ENCODE measurements at places on chromosomes 4 and X.

DNA sequence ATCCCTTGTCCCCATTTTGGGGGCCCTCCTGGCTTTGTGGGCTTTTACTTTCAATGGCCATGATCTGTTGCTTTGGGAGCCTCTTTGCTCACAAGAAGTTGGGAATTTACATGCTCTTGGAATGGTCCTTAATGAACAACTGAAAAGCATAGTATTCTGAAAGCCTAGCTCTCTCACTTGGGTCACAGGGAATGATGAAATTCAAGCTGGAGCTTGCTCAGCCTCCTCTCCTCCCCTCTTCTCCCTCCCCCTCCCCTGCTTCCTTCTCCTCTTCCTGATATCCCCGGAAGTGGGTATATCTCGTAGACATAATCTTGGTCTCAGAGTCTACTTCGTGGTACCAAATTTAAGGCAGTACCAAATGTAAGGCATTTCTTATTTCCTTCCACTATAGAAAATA lies 400.6 kb upstream of the NR3C2 start:
- DNase-seq = no peak

- no peak for DNase-seq
These were observed 51.5 kb upstream of the PRPS1 start for GRCh38 chrX:107576841-107577240.

DNA sequence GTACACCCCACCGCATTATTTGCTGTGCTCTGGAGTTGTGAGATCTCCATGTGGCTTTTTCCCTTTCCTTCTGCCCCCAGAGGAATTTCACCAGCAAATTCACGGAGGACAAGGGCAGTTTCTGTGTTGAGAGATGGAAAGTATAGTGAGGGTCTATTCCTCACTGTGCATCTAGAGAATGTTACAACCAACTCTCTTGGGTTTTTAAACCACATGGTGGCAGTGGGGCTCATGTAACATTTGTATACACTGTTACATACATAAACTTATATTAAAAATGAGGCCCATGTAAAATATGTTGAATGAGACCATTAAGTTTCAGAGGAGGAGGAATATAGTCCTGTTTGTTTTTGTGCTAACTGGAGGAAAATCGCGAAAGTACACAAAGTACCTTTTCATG lies 909 bp upstream of the PRKG2 start:
- DNase-seq = peak; percentile 3

DNA sequence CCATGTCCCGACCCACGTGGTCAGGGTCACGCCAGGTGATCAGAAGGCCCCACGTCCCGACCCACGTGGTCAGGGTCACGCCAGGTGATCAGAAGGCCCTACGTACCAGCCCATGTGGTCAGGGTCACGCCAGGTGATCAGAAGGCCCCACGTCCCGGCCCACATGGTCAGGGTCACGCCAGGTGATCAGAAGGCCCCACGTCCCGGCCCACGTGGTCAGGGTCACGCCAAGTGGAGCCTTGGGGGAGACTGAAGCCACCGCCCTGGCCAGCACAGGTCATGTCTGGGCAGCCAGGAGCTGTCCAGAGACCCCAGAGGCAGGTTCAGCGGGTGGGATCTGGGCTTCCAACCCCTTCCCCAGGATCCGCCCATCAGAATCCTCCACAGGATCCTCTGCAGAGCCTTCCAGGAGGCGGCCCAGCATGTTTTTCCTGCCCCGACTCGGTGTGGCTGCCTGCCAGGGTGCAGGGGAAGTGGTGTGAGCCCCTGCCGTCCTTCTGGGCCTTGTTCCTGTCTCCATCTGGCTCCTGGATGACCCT lies 58.4 kb downstream of the FAM53A start:
- DNase-seq = no peak

DNA sequence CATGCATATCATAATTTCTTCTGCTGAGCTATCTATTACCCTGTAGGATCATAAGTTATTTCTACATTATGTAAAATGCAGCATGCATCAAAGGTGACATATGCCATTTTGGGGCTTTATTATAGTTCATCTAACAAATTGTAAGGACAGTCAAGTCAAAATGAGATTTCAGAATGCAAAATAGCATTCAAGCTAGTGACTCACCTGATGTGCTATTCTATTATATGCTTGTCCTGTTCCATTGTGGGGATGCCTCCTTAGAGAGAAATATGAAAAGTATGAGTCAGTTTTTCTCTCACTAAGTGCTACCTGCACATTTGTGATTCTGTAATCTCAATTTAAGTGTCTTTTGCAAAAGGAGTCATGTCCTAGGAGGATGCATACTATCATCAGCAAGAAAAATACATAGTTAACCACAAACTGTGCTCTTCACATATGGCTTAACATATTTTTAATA lies 647.0 kb upstream of the PCDH10 start:
- DNase-seq = no peak

- DNase-seq = peak; percentile 30
These were observed 77.8 kb downstream of the CD38 start for GRCh38 chr4:15855804-15856475.

DNA sequence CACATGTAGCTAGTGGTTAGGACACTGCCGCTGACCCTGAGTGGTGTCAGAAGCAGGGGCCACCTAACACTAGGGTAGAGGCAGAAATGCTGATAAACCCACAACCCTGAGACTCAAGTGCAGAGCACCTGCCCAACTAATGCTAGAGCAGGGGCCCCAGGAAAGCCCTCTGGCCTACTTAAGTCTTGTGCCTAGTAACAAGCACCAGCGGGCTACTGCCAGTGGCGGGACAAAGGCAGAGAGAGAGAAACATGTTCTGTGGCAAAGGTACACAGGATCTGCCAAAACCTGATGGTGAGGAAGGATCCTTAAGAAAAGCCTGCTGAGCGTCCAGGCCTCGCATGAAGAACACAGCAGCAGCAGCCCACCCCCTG lies 172.4 kb downstream of the PRDM5 start:
- DNase-seq = no peak

DNA sequence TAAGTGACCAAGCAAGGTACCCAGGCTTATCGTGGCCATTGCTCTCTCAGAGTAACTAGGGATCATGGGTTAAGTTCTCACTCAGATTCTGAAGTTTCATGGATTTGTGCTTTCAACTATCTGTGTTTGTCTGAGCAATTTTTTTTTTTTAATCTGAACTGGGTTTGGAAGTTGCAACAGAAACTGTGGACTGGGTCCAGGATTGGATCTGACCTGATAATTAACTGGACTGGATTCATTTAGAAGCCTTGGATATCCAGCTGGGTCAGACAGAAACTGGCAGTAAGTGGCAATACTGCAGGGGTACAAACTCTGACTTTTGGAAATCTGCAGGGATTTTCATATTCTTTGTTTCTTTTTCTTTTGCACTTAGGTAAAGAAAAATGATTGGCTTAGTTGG lies 38.7 kb upstream of the FGF2 start:
- DNase-seq = no peak

DNA sequence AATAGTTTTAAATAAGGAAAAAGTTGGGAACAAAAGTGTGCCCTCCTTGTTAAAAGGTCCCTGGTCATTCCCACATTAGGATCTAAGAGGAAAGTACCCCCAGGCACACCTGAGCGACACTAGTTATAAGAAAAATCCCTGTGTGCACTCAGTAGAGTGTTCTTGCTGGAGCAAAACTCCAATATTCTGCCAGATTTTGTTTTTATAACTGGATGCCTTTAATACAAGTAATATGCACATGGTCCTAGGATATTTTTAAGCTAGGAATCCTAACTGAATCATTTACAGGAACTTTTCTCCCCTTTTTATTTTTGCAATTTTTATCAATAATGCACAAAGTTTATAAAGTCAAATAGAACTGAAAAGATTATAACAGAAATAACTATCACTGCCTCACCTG lies 68.6 kb downstream of the BEND4 start:
- no peak for DNase-seq

DNA sequence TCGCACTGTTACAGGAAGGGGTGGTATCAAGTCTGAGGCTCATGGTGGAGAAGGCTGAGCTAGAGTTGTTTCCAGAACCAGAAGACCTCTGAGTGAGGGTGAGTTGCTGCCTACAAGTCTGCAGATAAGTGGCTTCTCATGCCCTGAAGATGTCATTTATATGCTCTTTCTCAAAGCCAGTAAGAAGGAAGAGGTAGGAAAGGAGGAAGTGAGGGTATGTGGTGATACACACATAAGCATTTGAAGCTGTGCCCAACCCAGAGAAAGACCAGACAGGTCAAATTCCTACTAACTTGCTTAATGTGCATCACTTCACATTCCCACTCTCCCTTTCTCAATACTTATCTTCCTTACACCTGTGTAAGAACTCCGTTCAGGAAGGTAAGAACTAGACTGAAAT lies at the start of gene PPBP:
Gene PPBP (minus strand): TSS at position 130 of the 400 bp plus-strand sequence. CDS start 87 bp downstream, at position 43.
- DNase-seq = no peak

GRCh38 chrX:3717742-3718420 lies 4.4 kb upstream of the PRKX start:
- DNase-seq = no peak

- no peak for DNase-seq
These were observed 880 bp upstream of the LONRF3 start for GRCh38 chrX:118973389-118974087.

All from renal cortex interstitium (tissue), 15 donors.